Sciatic nerve (tissue), 2 donors: ENCODE measurements at places on chromosomes 6 and 20. TPM values are rescaled to one million over a fixed set of nuclear protein-coding genes. Genes with fewer than 3 reads are reported as not detected.

DNA sequence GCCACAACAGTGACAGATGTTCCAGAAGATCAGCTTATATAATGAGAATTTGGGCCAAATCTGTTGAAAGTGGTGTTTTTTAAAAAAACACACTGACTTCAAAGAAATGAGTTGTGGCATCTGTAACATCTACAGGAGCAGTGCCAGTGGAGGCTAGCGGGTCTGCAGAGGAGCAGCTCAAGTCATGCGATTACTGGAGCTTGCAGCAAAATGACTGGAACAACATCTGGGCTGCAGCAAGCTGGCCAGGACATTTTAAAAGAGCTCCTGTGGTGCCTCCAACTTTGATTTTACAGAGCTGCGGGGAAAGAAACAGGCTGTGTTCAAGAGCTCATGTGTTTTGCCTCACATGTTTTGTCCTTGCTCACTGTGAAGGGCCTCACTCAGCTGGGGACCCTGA, 57.2 kb downstream of the TBX18 start:
- no peak for DNase-seq

DNA sequence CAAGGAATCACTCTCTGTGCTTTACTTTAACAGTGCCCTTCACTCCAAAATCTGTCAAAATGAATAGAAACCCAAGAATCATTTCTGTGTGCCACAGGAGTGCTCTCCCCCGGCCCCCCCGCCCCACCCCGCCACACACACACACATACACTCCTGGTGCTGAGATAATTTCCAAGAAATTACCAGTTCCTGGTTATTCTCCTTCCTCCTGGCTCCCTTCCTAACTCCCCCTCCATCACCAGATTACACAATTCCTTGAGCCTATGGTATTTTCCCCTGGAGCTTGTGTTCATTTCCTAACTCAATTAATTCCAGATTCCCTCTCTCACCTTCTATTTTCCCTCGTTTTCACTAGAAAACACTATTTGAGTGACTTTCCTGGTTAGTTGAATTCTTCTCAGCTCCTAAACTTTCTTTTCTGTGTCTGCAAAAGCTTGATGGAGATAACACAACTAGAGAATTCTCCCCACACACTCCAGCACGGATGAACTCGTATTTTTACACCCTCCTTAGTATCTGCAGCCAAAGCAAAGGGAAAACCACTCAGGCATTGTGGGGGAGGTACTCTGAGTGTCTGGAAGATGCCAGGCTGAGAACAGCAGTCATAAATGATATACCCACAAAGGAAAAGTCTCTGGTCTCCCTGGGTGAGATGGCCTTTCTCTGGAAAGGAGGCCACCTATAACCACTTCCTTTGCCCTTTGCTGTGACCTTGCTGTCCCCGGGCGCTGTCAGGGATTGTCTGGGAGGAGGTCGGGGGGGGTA, 1.9 kb upstream of the SLC24A3 start:
- no peak for DNase-seq

DNA sequence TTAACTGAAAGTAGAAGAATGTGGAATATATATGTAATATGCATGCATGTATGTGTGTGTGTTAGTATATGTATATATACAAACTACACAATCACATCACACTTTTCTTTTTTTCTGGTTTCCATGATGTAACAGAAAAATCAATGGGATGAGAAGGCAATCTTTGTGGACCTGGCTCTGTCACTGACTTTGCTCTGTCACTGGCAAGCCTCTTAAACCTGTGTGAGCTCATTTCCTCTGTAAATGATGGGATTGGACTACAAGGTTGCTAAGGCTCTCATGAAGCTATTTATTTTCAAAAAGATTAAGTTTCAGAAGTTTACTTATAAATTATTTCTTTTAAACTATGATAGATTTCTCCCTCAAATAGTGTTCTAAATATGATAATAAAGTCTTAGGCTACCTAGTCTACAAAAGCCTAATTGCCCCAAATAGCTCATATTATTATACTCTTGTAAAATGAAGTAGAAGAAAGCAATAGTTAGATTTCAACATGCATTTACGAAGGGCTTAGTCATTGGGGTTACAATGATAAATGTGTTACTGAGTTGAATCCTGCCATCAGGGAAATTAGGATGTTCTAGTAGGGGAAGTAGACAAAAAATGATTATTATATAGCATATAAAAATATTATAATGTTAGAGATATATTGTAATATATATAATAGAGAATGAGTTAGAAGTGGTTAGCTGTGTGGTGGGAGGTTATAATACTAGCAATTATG, 129.3 kb downstream of the AFG1L start:
- DNase-seq = no peak

DNA sequence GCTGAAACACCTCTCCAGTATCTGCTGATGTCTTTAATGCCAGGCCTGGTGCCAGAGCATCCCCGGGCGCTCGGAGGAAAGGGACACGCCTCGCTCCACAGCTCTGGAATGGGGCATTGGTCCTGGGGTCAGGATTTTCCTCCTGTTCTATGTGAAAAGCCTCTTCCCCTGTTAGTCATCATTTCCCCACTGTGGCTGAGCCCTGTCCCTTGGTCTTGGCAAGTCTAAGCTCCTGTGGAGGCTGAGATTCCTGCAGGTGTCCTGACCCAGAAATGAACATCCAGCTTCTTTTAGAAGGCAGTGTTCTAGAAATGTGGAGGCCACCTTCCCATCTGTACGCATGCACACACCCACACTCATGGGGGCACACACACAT, 19.4 kb downstream of the SYNDIG1 start:
- DNase-seq = no peak

DNA sequence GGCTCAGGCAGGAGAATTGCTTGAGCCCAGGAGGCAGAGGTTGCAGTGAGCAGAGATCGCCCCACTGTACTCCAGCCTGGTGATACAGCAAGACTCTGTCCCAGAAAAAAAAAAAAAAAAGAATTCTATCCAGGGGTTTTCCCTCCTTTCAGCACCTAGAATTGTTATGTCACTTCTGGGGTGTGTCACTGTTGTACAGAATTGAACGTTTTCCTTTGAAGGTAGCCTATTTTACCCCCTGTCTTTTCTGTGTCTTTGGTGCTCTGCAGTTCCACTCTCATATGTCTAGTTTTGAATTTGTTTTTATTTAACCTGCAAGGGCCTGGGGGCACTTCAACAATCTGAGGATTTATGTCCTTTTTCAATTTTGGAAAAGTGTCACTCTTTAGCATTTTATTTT, 19.3 kb upstream of the ARID1B start:
- no peak for DNase-seq

DNA sequence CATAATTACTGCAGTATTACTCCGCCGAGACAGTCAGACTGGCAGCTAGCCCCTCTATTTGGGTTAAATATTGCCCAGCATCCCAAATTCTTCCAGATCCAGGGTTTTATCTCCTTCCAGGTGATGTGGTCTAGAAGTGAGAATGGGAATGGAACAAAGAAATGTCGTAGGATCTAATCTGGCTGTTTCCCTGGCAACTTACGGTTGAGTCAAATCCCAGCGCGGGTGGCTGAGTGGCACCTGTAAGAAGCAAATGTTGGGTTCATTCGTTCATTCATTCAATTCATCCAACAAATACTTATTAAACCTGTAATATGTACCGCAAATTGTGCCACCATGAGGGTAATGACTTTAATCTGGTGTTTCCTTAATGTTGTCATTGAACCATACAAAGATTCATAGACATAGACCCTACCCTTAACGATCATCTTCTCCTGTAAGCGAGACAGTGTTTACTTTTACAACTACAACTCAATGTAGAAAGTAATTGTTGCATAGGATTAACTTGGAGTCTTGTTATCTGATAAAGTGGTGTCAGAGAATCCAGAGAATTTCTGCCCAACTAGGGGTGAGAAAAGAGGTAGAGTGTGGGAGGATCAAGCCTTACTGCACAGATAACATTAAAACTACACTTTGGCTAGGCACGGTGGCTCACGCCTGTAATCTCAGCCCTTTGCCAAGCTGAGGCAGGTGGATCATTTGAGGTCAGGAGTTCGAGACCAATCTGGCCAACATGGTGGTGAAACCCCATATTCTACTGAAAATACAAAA, 91.3 kb upstream of the ADGRF1 start:
- DNase-seq = no peak

- DNase-seq = no peak
These were observed 159.3 kb upstream of the LAMA2 start for GRCh38 chr6:128723667-128724066.

GRCh38 chr6:160043784-160044183, 74.9 kb downstream of the IGF2R start:
- DNase-seq = no peak

GRCh38 chr6:143755301-143755744, 77.6 kb downstream of the PHACTR2 start:
- no peak for DNase-seq

GRCh38 chr6:152723398-152723797, 25.7 kb downstream of the MYCT1 start:
- DNase-seq = no peak

DNA sequence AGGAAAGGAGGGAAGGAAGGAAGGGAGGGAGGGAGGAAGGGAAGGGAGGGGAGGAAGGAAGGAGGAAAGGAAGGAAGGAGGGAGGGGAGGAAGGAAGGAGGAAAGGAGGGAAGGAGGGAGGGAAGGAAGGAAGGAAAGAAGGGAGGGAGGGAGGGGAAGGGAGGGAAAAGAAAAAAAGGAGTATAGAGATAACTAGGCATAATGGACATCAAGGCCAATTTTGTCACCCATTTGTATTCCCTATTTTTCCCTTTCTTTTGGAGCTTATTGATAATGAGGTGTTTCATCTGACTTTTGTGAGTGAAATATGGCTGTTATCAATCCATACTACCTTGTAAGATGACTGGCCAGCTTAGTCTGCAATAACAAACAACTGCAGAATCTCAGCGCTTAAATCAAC, 282.0 kb upstream of the FLRT3 start:
- DNase-seq = no peak

DNA sequence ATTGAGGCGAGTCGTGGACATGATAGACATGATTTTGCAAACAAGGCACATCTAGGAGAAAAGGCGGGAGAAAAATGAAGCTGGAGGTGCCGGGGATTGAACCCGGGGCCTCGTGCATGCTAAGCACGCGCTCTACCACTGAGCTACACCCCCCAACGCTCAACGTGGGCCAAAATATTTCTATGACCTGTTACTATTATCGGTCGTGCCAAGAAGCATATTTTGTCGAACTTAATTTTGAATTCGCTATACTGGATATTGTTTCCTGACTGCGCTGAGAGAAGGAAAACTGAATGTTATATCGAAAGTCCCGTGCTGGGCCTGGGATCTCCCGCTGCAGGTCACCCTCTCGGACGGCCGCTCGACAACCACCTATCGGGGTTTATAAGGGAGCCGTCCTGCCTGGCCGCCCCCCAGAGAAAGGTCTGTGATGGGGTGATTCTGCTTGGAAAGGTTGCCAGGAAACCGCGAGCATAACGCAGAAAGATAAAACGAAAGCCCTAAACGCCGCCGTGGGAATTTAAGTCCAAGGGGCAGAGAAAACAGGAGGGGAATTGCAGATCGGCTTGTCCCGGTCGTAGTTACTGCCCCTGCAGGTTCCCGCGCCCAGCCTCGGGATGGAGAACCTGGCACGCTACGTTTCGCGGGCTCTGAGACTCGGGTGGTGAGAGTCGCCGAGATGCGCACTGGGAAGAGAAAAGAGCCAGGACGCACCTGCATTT, 60.0 kb downstream of the TRIM27 start:
- DNase-seq = peak; percentile 77

- no peak for DNase-seq
These were observed 9.5 kb upstream of the NUP153 start for GRCh38 chr6:17716221-17716620.

DNA sequence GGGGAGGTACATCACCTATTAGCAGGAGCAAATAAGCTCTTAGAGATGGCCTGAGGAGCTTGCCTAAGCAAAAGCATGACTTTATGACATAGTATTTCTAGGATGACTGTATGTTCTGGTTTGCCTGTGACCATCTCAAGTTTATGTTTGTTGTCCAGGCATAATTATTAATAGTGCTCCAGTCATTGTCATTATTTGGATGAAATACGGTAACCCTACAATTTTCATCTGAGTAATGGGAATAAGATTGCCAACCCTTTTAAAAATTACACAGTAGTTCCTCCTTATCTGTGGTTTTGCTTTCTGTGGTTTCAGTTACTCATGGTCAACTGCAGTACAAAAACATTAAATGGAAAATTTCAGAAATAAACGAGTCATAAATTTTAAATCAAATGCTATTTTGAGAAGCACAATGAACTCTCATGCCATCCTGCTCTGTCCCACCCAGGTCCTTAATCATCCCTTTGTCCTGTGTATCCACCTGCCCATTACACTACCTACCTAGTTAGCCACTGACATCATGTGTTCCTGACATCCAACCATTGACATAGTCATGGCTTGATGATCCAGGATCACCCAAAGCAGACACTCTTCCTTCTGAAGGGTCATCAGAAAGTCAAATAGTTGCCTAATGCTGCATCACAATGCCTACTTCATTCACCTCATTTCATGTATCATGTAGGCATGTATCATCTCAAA, 27.0 kb upstream of the TFB1M start:
- no peak for DNase-seq

DNA sequence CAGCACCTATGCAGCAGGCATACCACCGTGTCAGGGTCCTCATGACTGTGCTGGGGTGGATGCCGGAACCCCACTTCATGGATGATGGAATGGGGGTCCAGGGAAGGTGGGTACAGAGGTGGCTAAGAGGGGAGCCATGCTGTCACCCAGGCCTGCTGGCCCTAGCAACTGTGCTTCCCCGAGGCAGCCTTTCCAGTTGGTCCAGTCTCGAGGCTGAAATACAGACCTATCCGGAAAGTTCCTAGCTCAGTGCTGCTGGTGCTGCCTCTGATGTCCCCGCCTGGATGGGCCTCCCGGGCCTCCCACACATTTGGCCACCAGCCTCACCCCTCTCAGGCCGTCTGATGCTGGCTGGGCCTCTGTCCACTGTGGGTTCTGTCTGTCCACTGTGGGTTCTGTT, 17.4 kb downstream of the SIRPA start:
- DNase-seq = no peak

DNA sequence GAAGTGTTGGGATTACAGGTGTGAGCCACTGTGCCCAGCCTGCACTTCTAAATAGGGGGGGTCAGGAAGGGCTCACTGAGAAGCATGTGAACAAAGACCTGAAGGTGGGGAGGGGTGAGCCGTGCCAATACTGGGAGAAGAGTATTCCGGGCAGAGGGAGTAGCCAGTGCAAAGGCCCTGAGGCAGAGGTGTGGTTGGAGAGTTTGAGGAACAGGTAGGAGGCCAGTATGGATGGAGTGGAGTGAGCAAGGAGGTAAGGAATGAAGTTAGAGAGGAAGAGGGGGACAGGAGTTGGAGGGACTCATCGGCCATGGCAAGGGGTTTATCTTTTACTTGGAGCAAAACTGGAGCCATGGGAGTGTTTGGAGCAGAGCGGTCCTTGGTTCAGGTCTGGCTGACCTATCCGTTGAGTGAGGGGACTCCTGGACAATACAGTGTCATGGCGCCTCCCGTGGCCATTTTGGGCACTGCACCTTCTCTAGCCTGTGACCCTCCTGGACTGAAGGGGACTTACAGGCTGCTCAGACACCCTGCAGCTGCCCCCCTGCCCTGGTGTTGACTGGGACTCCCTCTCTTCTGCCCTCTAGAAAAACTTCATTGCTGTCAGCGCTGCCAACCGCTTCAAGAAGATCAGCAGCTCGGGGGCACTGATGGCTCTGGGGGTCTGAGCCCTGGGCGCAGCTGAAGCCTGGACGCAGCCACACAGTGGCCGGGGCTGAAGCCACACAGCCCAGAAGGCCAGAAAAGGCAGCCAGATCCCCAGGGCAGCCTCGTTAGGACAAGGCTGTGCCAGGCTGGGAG, 12.1 kb downstream of the FOXS1 start:
- DNase-seq = peak; percentile 84

Gene CRISP3
- total RNA-seq = 1.1 TPM

Gene SEMG1
- not detected for total RNA-seq

Gene MOCS1
- 37.3 TPM for total RNA-seq

Gene HLA-DQA2
- 10.2 TPM for total RNA-seq

Gene TFAP2D
- total RNA-seq = not detected

Gene METTL24
- total RNA-seq = 2.7 TPM

Gene DNAH8
- 0.13 TPM for total RNA-seq

Gene TP53RK
- total RNA-seq = 10.4 TPM
